Lower lobe of right lung (tissue), 2 donors: ENCODE measurements at places on chromosomes 1 and 21.
A peak's percentile ranks its signal among the peaks of the same experiment; 100 is the strongest.

DNA sequence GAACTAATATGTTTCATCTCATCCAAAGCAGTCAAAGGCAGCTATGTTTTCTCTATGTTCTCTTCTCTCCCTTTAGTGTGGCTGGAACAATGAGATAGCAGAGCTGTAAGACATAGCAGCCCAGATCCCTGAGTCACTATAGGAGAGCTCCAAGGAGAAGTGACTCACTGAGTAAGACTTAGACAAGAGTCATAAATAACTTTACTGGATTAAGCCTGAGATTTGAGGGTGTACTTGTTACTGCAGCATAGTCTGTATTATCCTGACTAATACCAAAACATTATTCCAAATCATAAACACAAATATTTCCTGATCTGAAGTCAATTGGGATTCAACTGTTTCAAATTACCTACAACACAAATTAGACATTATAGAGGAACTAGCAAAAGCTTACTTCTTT lies 3.9 kb downstream of the KRTAP19-8 start:
- DNase-seq, result no peak

- DNase-seq, result no peak
Measured at GRCh38 chr1:181102841-181103240, 14.3 kb downstream of the IER5 start.

GRCh38 chr1:206004826-206005225 lies 1.6 kb upstream of the RAB7B start:
- DNase-seq, result no peak

GRCh38 chr1:186572509-186572908 lies 107.7 kb downstream of the PTGS2 start:
- no peak for DNase-seq

DNA sequence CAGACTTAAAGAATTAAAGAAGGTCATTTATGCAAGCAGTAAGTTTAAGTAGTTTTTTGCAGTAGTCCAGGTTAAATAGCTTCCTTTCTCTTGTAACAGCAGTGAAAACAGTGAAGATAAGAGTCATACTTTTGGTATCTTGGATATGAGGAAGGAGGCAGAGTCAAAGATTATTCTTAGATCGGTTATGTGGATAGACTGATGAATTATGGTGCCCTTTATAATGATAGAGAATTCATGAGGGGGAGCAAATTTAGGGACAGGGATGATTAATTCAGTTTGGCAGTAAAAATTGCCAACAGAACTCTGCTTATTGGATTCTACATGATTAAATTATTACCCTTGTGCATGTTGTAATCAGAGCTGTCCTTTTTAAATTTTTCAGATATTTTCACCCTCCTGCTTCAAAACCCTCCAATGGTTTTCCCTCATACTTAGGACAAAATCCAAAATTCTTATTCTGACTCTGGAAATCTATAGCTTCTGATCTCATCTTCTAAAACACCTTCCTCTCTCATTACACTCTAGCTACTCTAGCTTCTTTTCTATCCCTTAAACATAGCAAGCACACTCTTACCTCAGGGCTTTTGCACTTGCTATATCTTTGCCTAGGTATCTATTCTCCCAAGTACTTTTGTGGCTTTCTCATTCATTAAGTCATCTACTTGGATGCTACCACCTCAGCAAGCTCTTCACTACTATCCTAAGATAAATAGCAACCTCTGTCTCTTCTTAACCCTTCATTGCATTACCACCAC lies 79.8 kb downstream of the PKN2 start:
- DNase-seq, result no peak

DNA sequence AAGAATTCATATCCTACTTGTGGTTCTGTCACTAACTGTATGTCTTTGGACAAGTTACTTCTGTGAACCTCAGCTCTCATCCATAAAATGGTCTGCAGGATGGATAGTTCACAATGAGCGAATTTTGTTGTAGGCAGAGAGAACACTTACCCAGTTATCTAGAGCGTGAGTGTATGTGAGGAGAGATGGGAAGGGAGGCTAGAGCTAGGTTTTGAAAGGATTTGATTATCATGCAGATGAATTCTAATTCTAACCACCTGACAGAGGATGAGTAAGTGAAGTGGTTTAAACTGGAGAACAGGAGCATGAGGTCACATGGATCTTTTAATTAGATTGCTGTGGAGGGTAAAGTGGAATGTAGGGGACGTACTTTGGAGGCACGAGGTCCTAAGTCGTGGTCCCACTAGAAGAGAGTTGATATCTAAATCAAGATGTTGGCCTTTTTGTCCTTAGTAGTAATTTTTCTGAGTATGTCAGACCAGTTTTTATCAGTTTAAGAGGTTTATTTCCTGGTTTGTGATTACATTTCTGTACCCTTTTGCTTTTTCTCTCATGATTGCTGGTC lies 5.0 kb downstream of the SUCO start:
- no peak for DNase-seq

DNA sequence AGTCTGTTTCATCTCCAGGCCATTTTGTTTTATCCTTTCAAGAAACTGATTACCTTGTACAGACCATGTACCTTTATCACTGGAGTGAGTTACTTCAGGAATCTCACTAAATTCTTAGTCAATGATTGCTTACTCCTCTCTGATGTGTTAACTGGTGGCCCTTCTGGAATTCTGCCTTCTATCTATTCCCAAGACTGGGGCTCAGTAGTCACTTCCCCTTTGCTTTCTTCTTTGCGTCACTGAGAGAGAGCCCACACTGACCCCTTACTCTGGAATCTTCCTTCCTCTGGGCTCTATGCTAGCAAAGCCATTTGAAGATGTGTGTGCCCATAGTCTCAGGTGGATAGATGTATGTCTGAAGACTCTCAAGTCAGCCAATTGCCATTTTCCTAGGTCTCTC lies 34.6 kb downstream of the XCL2 start:
- DNase-seq, result no peak

- DNase-seq, result no peak
Measured at GRCh38 chr1:182817802-182818201, 21.3 kb upstream of the DHX9 start.

DNA sequence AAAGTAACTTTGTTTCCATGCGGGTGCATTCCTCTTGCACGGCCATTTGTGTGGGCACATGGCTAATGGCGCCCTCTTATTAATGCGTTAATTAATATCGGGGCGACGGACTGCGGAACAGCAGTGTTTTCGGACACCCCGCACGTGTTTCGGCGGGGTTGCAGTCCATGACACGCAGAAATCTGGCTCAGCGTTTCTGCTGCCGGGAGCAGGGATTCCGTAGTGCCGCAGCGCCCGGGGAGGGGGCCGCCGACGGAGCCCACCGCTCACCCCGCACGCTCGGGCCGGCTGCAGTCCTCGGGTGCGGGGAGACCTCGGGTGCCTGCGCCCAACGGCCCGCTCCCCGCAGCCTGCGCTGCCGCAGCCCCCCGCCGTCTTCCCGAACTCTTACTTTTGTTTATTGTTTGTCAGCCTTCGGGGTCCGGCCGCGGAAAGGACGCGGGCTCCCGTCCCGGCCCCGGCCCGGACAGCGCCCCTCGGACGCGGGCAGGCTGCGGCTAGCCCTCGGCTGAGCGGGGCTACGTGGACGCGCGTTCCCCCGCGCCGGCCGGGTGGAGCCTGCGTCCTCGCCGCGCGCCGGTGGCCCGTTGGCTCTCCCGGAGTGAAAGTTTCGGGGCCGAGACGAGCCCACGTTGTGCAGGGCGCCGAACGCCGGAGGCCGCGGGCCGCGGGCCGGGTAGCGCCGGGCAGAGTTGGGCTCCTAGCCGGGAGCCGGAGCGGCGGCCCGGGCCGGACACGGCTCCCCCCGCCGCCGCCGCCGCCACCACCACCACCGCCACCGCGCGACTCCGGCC lies 849 bp downstream of the NFIA start:
- peak; percentile 61 for DNase-seq

GRCh38 chr1:84889437-84889836 lies 3.6 kb downstream of the LPAR3 start:
- no peak for DNase-seq

DNA sequence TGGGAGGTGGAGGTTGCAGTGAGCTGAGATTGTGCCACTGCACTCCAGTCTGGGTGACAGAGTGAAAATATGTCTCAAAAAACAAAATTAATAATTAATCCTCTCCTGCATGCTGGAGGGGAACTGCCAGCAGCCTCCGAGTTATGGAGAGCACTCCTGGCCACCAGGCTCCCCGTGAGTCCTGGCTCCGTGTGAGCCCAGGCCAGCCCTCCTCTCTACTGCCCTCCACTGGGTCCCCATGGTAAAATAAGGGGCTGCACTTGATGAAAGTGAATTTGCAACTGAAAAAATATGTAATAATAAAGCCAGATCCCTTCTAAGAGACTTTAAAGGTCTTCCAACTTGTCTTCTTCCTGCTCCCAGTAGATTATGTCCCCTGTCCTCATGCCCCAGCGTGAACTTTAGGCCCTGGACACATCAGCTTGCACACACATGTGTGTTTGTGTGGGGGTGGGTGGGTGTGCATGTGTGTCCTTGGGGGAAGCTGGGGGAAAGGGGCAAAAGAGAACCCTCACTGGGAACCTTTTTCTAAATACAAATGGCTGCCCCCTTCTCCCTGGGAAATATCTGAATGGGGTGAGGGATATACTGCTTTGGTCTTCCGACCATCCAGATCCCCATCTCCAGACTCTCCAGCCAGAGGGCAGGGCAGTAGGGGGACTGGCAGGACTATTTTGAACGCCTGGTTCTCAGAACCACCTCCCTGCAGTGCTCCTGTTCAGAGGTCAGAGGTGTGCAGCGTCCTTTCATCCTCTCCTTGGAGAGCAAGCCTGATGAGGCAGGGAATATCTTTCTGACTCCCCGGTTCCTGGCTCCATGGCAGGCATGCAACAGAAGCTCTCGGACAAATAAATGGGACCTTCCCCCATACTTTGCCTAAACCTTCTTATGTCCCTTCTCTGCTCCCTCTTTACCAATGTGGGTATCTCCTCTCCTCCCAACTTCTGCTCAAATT lies 26.2 kb downstream of the NEK2 start:
- DNase-seq, result peak; percentile 61

DNA sequence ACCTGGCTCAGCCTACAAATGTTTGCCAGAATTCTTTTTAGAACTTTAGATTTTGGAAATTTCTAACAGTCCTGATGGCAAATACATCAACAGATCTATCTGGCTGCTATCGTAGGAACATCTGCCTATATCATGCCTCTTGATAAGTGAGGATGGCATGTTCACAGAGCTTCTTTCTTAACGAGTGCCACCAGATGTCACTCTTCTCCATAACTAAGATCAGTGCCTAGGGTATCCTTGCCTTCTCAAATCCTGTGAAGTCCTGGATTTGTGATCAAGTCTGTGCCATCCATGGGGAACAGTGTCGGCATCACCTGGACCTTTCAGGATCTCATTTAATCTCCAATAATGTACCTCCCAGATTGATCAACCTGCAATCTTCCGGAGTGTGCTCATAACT lies 36.5 kb upstream of the CD5L start:
- no peak for DNase-seq

GRCh38 chr1:17365293-17365692 lies 6.7 kb upstream of the PADI6 start:
- no peak for DNase-seq

- DNase-seq, result no peak
Measured at GRCh38 chr1:226489718-226490425, 58.7 kb upstream of the STUM start.

GRCh38 chr1:180236698-180237509 lies 6.8 kb downstream of the LHX4 start:
- DNase-seq, result no peak

DNA sequence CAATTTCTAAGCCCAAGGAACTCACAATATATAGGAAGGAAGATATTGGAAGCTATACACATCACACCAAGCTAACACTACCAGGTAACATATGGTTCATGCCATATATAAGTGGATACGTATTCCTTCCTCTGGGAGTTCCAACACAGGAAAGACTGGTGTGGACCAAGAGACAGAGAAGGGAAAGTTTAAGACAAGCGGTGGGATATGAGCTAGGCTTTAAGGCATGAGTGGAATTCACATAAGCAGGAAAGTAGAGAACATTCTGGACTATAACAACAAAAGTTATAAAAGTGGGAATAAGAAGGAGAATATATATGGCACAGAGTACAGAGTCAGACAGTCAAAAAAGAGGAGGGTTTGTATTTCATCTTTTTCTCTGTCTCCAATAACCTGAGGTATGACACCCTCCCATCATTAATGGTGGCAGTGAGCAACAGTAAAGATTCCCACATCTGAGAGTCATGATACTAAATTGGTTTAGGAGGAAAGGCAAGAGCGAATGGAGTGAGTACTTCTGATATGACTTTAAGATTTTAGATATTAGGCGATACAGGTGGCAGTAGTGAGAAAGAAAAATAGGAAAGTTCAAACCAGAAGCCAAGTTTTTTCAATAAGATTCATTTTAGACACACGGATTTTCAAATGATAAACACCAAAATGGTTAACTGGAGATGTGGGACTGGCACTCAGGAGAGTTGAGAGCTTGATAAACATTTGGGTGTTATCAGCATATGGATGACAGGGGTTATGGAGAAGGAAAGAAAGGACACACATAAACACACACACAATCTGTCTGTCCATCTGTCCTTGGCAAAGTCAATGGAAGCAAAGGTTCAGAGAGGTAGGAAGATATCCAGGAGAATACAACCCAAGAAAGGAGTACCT lies 87.4 kb upstream of the TTC39A start:
- DNase-seq, result no peak

- no peak for DNase-seq
Measured at GRCh38 chr1:56557746-56558145, 21.6 kb downstream of the PLPP3 start.

- DNase-seq, result no peak
Measured at GRCh38 chr1:9265968-9266367, 26.7 kb upstream of the SPSB1 start.

- DNase-seq, result no peak
Measured at GRCh38 chr21:41318218-41318617, 1.6 kb downstream of the FAM3B start.

- DNase-seq, result no peak
Measured at GRCh38 chr1:215285013-215285800, 202.7 kb downstream of the KCNK2 start.

GRCh38 chr1:16191309-16191708 lies 21.1 kb downstream of the ARHGEF19 start:
- DNase-seq, result peak; percentile 54

DNA sequence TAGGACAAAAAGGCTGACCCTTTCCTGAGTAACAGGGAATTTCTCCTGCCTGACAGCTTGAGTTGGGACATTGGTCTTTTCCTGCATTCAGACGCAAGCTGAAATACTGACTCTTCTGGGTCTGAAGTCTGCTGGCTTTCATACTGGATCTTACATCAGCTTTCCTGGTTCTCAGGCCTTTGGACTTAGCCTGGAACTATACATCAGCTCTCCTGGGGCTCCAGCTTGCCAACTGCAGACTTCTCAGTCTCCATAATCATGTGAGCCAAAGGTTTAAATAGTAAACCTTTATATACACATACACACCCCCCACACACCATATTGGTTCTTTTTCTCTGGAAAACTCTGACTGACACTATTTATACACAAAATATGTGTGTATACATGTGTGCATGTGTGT lies 59.0 kb upstream of the KCND3 start:
- no peak for DNase-seq
